ENCODE measurements at places on chromosomes 7 and 10.
A peak's percentile ranks its signal among the peaks of the same experiment; 100 is the strongest.

DNA sequence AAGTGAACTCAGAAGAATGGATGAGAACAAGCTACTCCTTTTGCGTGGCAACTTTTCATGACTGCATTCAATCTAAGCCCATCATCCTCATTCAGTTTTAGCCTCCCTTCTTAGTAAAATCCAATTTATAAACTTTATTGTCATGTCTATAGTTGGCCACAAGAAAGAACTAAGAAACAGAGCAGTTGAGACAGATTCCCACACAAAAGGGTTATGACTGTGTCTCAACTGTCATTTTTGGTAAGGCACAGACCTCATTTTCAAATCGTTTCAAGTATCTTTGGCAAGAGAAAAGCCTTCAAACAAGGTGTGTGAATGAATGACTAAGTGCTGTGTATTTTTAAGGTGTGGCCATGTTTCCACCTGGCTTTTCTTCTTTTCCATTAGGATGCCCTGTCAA is 84.2 kb upstream of the CREB5 start:
- no peak for DNase-seq

DNA sequence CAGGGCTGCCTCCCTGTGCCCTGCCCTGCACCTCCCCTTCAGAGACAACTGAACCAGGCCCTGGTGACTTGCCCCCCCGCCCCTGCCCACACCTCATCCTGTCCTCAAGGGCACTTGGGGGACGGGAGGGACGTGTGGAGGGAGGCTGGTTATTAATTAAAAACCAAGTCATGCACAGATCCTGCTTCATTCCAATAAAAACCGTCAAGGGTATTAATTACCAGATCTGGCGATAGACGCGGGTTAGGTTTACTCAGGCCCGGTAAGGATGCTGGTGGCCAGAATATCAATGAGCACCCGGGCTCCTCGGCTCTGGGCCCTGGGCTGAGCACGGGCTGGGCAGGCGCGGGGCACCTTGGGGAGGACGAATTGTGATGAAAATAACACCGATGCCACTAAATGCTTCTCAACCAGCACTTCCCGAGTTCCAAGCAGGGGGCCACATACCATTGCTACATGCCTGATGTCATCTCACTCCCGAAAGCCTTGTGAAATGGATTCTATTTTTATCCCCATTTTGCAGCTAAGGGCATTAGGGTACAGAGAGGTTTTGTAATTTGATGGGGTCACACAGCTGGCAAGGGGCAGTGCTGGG is 24.5 kb upstream of the GTF2IRD1 start:
- no peak for DNase-seq

GRCh38 chr7:33964417-33965182 is 59.3 kb downstream of the BMPER start:
- DNase-seq, result no peak

DNA sequence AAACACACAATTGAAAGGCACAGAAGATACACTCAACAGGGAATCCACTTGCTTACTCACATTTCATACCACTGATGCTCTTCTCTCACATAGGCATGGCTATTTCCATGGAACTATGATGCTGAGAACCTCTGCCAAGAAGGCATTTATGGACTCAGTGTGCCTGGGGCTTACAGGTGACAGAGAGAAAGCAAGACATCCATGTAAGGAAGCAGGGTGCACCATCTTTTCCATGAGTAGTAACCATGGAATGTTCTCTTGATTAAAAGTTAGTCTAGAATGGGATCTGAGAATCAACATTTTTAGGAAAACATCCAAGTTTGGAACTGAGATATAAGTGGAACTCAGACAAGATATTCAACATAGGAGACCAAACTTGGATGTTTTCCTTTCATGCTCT is 52.5 kb upstream of the MACC1 start:
- DNase-seq, result no peak

GRCh38 chr7:4205828-4206227 is 476.3 kb upstream of the FOXK1 start:
- no peak for DNase-seq

GRCh38 chr7:96663457-96663856 is 46.2 kb downstream of the SEM1 start:
- DNase-seq, result no peak

GRCh38 chr7:85641331-85641730 is 454.5 kb upstream of the SEMA3D start:
- DNase-seq, result no peak

GRCh38 chr7:81869670-81870069 is 99.8 kb upstream of the HGF start:
- no peak for DNase-seq

DNA sequence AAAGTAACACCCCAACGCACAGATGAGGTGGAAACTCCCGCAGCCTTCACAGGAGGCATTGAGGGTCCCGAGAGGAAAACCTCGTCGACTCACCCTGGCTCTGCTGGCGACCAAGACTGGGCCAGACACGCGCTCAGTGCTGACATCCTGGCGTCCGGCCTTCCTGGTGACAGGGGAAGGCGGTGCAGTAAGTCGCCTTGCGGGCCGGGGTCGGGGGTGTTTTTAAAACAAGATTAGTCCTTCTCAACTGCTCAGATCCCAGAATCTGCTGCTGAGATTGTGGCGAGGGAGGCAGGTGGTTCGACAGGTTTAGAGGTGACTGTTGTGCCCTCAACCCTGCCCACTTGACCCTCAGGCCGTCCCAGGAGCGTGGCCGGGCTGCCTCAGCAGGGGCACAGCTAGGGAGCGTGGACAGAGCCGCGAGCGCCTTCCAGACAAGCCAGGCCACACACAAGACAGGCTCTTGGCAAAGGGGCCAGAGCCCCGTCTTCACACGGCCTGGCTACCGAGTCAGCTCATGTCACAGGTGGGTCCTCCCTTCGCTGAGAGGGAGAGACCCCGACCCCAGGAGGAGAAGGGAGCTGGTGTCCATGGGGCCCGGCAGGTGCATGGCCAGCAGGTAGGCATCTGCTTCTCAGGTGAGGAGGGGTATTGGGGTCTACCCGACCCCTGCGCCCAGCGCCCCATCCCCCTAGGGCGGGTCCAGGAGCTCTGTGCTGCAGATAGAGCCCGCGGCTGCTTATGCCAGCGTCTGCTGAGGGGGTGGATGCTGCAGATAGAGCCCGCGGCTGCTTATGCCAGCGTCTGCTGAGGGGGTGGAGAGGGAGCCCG is 81.6 kb downstream of the DNAJB6 start:
- DNase-seq, result no peak

GRCh38 chr10:8617792-8618191 is 563.3 kb downstream of the GATA3 start:
- DNase-seq, result no peak

DNA sequence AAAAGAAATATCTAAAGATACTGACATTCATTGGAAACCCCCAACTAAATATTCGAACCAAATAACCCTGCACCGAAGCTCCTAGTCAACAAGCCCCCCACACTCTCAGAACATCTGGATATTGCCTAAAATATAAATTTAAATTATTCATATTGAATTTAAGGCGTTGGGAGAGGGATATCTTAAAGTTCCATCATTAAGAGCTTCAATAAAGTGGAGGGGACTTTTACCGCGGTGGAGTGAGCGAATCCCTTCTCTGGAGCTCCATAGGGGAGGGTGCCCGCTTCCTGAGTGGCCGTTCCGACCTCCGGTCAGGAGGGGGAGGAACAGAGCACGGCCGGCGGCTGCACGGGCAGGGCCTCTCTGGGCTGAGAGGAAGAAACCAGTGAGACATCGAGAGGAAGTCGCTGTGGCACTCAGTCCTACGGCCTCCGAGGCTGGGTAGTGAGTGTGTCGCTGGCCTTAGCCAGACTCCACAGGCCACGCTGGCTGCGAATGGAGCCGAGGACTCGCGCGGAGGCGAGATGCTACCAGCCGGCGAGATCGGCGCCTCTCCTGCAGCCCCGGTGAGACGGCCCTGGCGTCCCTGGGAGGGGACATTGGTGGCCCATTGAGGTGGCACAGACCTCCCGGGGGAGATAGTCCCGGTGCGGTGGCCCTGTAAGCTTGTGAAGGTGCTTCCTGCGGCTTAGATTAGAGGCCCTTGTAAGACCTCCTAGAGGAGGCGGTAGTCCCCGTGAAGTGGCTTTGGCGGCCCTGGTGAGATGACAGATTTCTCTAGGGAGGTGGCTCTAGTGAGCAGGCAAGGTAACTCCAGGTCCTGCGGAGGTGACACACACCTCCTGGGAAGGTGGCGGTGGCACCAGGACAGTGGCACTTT is at the start of gene RINT1:
RINT1 (plus strand) TSS at position 410 of the 880 bp plus-strand sequence; CDS start at position 525, 115 bp downstream.
- DNase-seq, result peak; percentile 87

DNA sequence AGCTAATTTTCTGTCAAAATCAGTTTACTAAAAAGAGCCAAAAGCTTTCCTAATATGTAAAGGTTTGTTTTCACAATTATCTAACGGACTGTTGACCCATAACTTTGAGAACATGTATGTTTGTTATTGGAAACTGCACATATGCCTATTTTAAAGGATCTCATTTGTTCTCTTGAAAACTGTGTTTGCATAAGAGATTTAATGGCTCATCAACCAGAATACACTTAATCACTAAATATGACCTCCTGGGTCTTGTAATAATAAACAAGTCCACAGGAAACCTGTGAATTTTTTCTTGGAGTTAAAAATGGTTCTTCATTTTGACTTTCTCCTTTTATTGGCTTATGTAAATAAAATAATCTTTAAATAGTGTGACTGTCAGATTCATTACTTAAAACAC is 48.3 kb upstream of the STEAP1B start:
- DNase-seq, result no peak

DNA sequence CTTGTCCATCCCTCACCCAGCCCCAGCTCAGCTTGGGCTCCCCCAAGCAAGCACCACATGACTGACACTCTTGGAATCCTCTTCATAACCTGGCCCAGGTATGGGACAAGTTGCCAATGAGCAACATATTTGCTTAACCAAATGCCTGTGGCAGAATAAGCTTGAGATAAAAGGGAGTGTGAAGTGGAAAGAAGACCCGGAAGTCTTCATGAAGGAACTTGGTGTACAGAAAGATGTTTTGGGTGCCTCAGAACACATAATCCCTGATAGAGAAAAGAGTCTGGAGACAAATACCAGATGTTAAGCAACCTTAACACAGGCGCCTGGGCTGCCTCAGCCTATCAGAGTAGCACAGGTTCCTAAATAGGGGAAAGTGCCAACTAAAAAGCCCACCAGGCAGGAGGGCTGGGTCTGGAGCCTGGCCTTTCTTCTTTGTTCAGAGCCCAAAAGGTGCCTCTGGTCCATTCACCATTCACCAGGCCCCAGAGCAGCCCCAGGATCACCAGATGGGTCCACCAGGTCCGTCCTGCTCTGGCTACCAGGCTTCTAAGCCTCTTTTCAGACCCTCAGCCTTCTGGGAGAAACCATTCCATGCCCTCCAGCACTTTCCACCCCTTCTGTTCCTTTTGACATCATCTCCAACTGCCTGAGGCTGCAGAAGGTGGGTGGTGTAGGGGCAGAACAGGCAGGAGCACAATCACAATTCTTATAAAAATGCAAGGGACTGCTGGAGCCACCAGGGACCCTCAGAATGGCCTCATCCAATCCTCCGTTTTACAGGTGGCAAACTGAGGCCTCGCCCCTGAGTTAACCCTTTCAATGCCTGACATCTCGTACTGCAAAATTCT is 22.6 kb downstream of the KCNMA1 start:
- no peak for DNase-seq

DNA sequence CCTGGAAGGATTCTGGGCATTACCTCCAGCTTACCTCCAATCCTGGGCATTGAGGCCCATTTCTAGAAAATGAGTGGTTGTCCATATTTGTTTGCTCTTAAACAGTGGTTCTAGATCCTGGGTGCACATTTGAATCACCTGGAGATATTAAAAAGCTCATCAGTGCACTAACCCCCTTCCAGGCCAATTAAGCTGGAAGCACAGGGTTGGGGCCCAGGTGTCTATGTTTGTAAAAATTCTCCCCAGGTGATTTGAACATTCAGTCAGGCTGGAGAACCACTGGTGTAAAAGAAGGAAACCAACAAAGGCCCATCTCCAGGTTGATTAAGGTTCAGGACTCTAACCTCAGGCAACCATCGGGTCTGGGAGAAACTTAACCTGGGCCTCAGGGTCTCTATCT is 102.6 kb upstream of the NANOS1 start:
- DNase-seq, result no peak

GRCh38 chr10:49301302-49301701 is 2.3 kb downstream of the C10orf71 start:
- DNase-seq, result no peak

DNA sequence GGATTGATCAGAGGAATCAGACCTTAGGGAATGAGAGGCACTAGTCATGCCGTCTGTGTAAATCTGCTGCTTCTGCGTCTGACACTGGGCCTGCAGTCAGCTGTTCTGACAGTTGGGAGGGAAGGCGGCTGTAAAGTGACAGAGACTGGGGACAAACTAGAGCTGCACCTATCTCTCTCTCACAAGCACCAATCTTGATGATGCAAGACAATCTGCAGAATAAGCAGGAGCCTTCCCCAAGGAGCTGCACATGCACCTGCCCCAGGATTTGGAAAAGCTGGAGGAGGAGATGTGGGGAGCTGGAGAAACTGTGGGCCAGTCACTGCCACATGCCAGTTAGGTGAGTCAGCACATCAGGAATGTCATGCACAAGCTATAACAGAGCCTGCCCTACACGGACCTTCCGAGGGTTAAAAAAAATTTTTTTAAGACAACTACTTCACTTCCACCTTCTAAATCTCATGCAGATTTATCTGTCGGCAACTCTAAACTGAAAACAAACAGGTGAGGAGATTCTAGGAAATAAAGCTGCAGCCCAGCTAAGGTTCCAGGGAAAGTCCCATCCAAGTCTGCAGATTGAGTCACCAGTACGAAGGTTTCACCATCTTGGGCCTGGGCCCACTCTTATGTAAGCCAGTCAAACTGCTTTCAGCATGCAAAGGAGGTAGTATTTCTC is 39.2 kb downstream of the ENO4 start:
- DNase-seq, result no peak

DNA sequence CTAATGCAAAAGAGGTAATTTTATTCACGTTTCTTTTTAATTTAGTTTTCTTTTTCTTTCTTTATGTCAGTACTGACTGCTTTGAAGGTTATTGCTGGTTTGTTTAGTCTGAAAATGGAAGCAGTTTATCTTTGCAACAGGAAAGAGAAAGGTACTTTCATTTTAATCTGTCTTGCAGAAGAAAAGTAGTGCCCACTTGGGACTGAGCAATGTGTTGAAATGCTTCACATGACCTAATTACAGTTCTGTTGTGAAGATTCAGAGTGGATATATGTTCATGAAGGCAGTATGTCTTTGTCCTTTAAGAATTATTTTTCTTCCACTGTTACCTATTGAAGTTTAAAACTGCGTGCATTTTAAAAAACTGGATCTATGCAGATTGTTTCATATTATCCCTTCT is 80.1 kb downstream of the ANKIB1 start:
- DNase-seq, result no peak

- DNase-seq, result no peak
Measured at GRCh38 chr10:97887399-97887798, 37.8 kb downstream of the GOLGA7B start.

GRCh38 chr10:61548364-61548763 is 95.2 kb upstream of the TMEM26 start:
- DNase-seq, result no peak
